ENCODE measurements at places on chromosomes 5 and 9.

GRCh38 chr9:33415501-33416038 is 13.2 kb upstream of the AQP7 start:
- peak; percentile 79 for DNase-seq

DNA sequence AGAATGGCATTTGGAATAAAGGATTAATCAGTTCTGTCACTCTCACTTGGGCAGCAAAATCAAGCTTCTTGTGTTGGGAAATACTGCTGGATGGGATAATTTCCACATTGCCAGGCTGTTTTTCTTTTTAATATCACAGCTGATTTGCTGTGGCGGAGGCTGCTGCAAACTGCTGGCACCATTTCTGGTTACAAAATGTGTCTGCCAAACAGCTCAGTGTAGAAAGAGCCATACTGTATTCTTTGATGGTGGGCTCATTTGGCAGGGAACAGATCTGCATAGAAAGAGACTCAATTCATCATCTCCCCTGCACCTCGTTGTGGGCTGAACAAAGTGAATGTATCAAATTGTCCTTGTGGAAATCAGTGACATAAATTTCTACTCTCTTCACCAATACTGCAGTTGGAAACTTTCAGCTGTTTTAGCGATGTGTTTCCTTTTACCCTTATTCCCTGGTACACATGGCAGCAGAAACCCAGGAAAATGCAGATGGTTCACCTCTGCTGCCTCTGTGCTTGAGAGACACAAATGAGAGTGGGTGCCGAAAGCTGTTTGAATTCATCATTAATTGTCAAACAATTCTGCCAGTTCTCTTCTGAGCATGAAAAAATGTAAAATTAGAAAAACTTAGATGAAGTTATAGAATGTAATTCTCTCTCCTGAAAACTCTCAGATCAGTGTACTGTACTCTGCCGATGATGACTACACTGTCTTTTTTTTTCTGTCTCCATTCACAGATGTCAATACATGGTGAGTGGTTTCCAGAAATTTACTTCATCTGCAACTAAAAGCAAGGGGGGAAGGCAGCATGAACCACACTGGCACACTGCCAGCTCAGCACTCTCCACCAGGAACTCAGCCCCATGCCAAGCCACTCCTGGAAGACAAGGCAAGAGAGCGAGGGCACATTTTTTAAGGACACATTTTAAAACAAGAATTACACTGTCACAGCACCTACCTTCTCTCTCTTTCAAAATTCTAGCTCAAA is 75.0 kb downstream of the HMHB1 start:
- peak; percentile 24 for DNase-seq

- DNase-seq = no peak
These were observed 354.5 kb upstream of the FTMT start for GRCh38 chr5:121497176-121497575.

DNA sequence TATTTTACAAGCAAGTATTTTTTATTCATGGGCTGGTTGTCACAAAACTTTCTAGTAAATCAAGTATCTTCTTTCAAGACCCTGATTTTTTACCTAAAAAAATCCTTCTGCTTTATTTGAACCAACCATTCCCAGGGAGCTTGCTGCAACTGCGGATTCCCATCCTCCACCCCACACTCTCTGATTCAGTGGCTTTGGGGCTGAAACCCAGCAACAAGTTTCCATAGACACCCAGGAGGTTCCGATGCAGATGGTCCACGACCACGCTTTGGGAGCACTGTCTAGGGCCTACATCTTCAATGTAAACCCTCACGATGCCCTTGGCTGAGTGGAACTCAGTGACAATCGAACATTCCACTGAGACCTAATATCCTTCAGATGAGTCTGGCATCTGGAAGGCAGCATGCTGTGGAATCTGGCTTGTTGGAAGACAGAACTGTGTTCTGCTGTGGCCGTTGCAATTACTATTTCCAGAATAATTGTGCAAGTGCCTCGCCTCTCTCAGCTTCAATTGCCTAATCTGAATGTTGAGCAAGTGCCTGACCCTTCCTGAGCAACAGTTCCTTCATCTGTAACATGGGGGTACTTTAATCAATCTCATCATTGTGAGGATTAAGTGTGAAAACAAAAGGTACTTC is 105.1 kb downstream of the INSYN2B start:
- DNase-seq = no peak

- DNase-seq = no peak
These were observed 34.1 kb downstream of the NEK6 start for GRCh38 chr9:124291801-124292396.

DNA sequence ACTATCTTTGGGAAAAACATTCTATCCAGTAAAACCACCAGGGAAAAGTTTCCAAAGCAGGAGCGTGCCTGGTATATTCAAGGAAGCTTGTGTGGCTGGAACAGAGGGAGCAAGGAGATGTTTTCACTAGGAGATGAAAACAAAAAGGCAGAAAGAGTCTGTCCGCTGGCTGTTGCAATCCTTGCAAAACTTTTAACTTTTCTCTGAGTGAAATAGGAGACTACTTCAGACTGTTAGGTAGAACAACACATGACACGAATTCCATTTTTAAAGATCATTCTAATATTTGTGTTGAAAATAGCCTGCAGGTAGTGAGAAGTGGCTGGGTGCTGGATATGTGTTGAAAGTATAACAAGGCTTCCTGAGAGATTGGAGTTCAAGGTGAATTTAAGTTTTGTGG is 69.5 kb downstream of the PRR16 start:
- no peak for DNase-seq

DNA sequence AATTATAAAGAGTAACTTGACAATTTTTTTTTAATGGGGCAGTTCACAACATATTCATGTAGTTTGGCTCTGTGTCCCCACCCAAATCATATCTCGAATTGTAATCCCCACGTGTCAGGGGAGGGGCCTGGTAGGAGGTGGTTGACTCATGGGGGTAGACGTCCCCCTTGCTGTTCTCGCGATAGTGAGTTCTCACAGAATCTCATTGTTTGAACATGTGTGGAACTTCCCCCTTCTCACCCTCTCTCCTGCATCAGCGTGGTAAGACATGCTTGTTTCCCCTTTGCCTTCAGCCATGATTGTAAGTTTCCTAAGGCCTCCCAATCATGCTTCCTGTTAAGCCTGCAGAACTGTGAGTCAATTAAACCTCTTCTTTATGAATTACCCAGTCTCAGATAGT is 40.7 kb downstream of the FBXW11 start:
- DNase-seq = peak; percentile 61

- no peak for DNase-seq
These were observed 281.0 kb downstream of the RASEF start for GRCh38 chr9:82781921-82782392.

DNA sequence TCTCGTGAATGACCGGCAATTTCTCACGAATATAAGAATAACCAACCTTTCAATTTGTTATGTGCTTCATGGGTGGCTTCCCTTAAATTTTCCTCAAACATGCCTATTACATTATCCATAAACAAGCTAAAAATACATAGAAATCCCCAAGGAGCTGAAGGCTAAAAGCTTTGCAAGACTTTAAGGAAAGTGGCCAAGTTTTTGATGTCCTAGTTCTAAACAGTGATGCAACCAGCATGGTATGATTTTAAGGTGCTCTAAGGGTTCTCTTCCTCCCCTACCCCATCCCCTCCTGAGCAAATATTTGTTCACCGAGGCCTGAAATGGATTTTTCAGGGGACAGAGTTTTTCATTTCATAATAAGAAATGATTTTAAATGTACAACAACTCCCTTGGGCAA is 79.8 kb downstream of the RGS7BP start:
- no peak for DNase-seq

GRCh38 chr5:93782978-93783377 is 41.6 kb upstream of the POU5F2 start:
- DNase-seq = no peak

Data from OCI-M1 (cell line).